Right lung (tissue), 10 donors: ENCODE measurements at places on chromosomes 12 and 14.

DNA sequence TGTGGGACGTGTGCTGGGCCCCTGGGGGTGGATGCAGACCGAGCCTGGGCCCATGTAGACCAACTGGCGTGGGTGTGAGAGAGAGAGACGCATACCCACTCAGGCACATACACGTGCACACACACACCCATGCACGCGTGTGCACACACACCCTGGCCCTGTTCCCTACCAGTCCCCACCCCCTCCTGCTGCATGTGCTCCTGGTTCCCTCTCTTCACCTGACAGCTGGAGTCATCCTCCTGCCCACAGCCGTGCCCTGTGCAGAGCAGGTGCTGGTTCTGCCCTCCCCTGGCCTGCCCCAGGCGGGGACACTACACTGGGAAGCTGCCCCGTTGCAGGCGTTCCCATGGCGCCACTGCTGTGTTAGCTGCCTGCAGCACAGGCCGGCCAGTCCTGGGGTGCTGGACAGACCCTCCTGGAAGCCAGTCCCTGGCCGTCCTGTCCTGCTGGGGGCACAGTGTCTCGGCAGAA is 18.5 kb downstream of the PACS2 start:
- DNase-seq = no peak

DNA sequence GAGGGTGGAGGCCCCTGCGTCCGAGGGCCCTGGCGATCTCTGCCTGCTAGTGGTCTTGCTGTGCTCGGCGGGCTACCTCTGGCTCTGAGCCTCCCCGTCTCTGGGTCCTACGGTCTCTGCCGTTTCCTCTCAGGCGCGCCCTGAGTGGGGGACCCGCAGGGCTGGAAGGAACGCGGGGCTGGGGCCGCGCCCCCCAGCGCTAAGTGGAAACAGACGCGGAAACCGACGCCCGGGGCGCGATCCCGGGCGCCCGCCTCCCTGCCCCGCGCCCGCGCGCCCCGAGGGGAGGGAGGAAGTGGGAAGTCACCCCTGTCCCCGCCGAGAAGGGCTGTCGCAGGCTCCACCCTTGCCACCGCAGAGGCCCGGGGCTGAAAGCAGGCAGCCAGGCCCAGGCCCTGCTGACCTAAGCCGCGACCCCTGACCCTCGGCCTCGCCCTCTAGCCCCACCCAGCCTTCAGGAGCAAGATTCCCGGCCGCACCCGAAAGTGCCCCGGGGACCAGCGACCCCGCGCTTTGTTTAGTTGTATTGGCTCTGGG is 831 bp downstream of the CRIP1 start:
- no peak for DNase-seq

DNA sequence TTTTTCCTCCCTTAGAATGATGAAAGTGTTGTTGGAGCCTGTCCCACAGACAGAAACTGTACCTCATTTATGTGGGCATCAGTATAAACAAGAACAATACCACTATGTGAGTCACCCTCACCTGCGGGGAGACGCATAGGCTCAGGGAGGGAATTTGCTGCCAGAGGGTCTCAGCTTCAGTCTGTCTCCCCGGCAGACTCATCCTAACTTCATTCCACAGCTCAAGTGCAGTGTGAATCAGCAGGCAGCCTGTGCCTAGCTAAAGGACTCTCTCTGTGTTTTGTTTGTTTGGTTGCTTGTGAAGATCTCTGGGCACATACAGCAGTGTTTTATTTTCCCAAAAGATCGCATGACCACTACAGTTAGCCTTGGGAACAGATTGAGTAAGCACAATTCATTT is 98.9 kb downstream of the PRKCH start:
- DNase-seq = no peak

DNA sequence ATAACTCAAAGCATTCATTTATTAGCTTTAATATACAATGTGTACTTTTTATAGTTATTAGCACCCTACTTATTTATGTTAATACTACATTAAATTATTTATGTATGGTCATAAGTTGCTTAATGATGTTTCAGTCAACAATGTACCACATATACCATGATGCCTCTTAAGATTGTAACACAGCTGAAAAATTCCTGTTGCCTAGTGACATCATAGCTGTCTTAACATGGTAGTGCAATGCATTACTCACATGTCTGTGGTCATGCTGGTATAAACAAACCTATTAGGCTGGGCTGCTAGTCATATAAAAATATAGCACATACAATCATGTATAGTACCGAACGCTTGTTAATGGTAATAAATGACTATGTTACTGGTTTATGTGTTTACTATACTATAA is 120.4 kb downstream of the ANO6 start:
- no peak for DNase-seq

- DNase-seq = no peak
Observed at GRCh38 chr14:51071857-51072256, 23.0 kb downstream of the TRIM9 start.

DNA sequence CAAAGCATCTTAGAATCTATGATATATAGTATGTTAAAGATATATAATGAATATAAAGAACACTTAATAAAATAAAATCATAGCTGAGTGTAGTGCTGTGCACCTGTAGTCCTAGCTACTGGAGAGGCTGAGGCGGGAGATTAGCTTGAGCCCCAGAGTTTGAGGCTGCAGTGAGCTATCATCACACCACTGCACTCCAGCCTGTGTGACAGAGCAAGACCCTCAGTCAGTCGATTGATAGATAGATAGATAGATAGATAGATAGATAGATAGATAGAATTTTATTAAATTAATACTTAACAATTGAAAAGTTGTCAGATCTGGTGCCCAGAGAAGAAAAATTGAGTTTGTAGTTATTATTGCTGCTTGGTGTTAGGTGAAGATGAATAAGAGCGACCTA is 40.0 kb downstream of the CNOT2 start:
- no peak for DNase-seq

DNA sequence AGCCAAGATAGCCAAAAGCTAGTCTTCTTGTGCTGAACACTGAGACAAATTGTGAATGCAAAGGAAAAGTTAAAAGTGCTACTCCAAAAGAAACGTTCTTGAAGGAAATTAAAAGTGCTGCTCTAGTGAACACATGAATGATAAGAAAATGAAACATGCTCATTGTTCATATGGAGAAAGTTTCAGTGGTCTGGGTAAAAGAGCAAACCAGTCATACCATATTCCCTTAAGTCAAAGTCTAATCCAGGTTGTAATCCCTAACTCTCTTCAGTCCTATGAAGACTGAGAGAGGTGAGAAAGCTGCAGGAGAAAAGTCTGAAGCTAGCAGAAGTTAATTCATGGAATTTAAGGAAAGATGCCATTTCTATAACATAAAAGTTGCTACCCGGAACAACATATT is 121.5 kb downstream of the MNAT1 start:
- no peak for DNase-seq

- DNase-seq = no peak
Observed at GRCh38 chr12:67764055-67764454, 115.5 kb downstream of the DYRK2 start.

DNA sequence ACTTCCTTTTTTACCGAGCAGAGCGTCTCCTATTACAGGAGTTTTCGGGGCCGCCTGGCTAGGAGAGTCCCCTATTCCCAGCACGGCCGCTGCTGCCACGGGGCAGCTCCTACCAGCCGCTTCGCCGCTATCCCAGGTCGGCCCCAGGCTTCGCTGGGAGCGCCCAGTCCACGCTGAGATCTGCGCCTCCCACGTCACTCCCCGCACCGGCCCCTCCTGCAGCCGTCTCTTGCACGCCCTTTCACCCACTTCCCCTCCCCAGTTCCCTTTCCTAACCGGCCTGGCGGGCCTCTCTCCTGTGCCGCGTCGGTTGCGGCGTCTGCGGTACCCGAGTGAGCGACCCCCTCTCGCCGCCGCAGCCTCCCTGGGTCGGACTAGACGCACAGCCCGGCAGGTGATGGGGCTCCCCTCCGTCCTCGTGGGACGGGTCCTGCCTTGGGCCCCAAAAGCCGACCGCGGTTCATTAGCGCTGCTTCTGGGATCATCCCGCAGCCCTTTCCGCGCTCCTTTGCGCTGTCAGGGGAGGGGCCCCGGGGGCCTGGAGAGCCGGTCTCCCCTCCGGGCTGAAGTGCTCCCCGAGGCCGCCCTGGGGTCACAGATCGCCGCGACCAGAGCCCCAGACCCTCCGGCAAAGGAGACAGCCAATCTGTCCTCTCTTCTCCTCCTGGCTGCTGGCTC is 1318.4 kb downstream of the TMEM121 start:
- no peak for DNase-seq

- no peak for DNase-seq
Observed at GRCh38 chr14:94659901-94660300, 47.7 kb downstream of the SERPINA3 start.

DNA sequence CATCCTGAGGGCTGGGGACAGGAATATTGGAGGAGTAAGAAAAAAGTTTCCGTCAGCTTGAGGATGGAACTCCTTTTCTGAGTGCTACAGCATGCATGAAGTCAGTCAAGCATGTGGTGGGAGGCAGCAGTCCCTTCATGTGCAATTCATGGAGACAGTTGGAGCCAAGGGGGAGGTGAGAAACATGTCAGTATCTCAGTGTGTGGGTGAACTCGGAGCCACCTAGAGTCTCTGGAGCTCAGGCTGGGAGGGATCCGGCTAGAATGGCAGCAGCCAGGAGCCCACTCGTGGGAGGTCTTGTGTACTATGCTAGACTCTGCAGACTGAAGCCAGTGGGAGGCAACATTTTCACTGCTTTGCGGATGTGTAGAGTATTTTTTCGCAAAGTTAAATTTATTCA is 60.3 kb downstream of the AVPR1A start:
- no peak for DNase-seq

DNA sequence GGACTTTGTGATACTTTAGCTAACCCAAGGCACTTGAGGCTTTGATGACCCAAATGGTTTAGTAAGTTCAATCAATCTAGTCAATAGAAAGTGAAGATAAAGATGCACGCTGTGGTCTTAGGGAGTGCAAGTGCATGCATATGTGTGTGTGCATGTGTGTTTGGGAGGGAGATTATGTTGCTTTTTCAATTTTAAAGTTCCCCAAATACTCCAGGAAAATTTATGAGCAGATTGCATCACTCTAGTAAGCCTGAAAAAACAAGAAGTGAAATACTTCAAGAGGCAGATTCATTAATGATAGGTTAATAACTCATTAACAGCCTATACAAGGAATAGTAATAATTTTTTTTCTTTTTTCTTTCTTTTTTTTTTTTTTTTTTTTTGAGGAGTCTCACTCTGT is 12.4 kb upstream of the SIX1 start:
- no peak for DNase-seq

- DNase-seq = no peak
Observed at GRCh38 chr12:39605996-39606395, 13.6 kb downstream of the ABCD2 start.
